ENCODE measurements at places on chromosomes 3 and 15.

DNA sequence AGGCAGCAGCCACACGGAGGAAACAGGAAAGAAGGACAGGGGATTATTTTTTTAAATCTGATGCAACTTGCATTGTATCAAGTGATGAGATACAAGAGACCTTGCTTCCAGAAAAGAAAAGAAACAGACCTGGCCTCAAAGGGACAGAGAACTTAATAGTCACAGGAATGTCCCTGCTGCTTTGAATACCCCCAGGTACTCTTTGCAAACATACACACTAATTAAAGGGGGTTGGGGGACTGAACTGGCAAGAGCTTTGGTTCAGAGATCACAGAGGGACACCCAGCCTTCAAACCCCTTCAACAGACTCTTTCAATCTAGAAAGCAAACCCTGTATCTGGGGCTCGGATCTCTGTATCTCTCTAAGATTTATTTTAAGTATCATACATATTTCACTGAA, 18.0 kb downstream of the TNIK start:
- DNase-seq: no peak

DNA sequence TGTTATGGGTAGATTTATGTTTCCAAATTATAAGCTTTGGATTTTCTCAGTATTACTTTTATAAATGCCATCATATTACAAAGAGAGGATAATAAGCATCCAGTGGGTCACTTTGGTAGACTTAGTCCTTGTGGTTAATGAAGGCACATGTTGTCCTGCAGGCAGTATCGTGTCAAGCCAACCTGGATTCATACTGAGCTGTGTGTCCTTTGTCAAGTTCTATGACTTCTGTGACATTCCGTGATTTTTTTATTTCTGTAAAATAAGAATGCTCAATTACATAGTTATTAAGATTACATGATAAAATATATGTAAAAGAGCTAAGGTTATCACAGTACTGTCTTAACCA, 257.7 kb downstream of the RBMS3 start:
- no peak for DNase-seq

DNA sequence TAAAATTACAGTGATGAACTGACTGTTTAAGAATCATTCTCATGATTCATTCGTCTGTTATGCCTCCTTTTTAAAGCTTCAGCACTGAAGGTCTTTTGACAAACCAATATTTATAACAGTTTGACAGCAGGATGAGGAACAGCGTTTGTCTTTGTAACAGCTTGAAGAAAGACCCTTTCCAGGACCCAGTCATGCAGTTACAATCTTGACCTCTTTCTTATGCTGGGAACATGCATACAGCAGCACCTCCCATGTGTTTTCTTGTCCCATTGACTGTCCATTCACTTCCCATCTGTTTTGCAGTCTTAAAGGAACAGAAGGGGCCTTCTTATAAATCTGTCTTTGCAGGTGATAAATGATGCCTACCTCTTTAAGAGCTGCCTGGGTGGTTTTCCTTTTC, 87.2 kb downstream of the OPA1 start:
- DNase-seq: no peak

- DNase-seq: no peak
Observed at GRCh38 chr3:31620656-31621055, 87.9 kb downstream of the STT3B start.

GRCh38 chr3:37456270-37456708, 281.9 kb upstream of the LRRFIP2 start:
- DNase-seq: no peak

GRCh38 chr3:151351219-151351618, 21.9 kb upstream of the P2RY13 start:
- DNase-seq: no peak

- no peak for DNase-seq
Observed at GRCh38 chr3:158220575-158220974, 110.7 kb downstream of the RSRC1 start.

DNA sequence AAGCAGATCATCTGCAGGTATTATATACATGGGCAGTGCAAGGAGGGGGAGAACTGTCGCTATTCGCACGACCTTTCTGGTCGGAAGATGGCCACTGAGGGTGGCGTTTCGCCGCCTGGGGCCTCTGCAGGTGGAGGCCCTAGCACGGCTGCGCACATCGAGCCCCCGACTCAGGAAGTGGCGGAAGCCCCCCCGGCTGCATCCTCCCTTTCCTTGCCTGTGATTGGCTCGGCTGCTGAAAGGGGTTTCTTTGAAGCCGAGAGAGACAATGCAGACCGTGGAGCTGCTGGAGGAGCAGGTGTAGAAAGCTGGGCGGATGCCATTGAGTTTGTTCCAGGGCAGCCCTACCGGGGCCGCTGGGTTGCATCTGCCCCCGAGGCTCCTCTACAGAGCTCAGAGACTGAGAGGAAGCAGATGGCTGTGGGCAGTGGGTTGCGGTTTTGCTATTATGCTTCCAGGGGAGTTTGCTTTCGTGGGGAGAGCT, 639 bp downstream of the MKRN3 start:
- peak; percentile 19 for DNase-seq

DNA sequence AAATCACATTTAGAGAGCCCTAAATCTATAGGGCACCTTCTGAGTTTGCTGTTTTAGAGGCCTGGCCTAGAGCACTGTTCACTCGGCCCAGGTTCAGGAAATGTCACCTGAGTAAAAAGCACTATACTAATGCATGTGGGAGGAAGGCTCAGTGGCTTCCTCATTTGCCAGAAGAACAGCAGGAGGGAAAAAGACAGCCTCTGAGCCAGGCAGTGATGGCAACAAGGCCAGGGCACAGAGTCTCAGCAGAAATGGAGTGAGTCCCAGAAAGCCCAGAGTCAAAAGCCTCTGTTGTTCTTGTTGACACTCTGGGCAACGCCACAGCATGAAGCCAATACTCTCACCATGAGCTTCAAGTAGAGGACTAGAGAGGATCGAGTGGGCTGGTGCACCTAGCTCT, 25.9 kb downstream of the LTF start:
- DNase-seq: no peak

DNA sequence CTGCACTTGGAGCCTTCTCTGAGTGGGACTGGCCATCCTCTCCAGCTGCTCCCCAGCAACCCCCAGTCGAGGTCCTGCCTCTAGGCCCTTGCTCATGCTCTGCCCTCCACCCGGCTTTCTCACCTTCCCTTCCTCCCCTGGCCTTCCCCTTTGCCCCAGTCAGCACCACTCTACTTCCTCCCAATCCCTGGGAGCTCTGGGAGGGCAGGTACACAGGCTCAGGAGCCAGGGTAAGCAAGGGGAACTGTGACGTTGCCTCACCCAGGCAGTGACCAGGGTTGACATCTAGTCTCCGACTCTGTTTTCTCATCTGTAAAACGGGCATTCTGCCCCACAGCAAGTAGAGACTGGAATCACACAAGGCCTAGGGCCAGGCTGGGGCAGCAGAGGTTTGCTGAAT, 66.6 kb upstream of the TMEM115 start:
- no peak for DNase-seq

- no peak for DNase-seq
Observed at GRCh38 chr3:108345492-108346205, 49.3 kb downstream of the HHLA2 start.

DNA sequence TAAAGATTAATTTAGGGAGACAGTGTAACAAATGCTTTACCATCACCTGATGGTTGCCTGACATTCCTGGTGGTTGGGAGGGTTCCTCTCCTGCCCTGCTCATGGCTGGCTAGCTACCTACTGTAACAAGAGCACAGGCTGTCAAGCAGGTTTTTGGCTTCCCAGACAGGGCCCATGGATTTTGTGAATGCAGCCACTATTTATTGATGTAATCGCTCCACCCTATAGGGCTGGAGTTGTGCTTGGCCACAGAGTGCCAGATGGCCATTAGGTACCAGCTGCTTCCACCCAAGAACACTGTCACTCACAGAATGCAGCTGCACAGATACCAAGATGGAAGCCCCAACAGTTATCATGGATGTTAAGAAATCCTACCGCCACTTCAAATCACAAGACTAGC, 31.0 kb upstream of the KLHL25 start:
- DNase-seq: no peak

- no peak for DNase-seq
Observed at GRCh38 chr3:159770998-159771397, 217.6 kb upstream of the IL12A start.

- DNase-seq: no peak
Observed at GRCh38 chr3:183984127-183984740, 33.5 kb downstream of the ABCC5 start.

DNA sequence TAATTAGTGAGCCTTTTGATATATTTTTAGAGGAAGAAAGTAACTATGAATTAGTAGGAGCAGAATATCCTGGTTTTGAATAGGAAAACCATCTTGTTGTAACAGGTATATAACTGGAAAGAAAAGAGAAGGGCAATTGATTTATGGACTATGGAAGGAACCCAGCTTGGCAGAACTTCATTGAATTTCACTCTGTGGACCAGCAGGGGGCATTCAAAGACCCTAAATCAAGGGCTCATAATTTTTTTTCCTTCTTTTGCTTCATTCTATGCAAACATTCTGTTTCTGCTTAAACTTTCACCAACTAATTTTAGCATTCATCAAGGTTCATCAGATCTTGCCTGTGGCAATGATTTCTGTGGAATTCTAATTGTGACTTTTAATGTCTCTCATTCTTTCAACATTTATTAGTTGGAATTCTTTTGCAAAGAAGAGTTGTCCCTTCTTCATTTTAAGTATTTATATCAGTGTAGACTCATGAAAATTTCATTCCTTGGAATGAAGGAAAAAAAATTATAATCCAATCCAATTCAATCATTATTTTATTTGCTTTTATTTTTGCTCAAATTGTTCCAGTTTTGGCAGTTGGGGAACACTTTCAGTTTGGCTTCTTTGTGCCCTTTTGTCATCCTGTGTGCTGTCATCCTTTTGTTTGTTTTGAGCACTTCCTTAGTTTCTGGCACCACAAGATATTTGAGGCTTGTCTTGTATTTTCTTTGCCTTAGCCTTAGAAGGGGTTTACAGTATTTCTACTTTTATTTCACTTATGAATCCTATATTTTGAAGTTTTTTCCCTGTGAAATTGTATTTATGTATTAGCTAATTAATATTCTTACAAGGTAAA, 30.4 kb downstream of the NXPE3 start:
- peak; percentile 18 for DNase-seq

DNA sequence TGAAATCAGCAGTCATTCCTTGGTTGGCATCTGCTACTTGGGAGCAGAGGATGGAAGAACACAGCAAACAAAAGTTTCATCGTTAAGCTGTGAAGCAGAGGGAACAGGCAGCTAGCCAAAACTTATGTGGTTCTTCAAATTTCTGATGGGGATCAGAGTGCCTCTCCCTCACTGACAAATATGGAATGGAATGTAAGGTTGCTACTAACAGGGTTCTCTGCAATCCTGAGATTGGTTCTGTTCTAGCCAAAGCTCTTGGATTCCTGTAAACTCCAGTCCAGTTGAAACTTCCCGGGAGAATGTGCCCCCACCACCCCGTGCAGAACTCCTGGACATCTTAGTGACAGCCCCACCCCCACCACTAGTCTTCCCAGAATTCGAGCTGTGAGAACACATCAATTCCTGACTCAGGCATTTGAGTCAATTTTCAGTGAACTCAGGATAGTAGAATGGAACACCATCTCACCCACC, 55.9 kb upstream of the PHLDB2 start:
- no peak for DNase-seq

GRCh38 chr15:96720251-96720650, 389.8 kb downstream of the NR2F2 start:
- DNase-seq: no peak

GRCh38 chr15:46251903-46252302, 617.1 kb downstream of the SQOR start:
- DNase-seq: no peak

DNA sequence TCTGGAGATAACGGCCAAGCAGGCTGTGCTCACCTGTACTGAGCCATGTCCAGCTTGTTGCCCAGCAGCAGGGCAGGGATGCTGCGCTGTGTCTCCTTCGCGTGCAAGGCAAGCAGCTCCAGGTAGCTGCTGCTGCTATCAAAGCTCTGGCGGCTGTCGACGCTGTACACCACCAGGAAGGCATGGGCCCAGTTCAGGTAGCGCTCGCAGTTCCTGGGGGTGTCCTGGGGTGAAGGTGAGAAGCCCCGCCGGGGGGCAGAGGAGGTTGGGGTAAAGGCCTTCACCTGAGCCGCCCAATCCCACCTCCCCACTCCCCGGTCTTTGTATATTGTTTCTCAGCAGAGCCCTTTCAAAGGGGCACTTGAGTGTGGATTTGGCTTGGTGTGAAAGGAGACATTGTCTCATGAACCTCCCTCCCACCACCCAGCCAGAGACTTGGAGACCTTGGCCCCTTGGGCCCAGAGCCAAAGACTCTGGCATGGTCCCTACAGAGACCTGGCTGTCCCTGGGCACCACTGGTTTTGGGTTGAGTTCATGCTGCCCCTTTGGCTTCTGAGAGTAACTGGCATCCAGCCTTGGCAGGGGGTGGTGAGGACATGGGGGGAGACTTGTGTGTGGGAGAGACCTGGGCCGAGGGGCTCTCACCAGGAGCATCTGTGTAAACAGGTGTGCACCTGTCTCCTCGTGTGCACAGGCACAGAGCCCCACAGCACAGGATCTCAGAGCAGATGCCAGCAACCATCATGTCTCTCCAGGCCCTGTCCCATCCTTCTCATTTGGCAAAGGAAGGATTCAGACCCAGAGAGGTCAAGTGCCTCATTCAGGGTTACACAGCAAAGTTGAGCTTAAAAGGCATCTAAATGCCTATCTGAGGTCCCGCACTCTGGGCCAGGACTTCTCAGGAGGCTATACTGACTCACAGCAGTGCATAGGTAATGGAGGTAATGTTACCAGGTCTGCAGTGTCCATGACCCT, 9.1 kb downstream of the RASL12 start:
- DNase-seq: no peak

DNA sequence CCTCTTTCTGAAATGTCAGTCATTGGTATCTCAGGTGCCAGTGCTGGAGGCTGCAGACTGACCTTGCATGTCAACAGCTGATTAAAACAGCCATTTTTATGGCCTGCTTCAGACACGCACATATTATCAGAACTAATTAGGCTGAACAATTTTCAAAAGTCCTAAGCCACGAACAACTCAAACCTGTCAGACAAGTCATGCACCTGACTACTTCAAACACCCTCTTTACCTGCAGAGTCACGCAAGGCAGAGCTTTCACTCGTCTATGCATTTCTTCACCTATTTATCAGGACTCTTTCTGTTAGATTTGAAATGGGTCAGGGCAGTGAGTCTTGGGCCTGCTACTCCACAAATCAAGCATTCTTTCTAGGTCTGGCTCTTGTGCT, 26.7 kb downstream of the CLK3 start:
- DNase-seq: no peak

DNA sequence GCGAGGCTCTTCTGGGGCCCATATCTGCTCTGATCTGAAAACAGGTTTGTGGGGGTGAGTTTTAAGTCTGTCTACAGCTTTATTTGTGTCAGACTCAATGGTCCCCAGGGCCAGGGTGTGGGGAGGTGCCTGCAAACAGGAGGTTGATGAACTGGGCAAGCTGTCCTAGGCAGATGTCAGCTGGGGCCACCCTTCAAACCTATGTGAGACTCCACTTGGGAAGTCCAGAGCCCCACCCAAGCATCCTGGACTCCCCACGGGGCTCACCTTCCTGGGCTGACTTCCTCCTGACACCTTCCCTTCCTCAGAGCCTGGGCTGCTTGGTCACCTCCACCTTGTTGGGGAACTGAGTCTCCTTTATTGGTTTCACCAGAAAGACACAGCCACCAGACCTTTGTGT, 8.6 kb upstream of the LYSMD4 start:
- DNase-seq: no peak

GRCh38 chr15:56460071-56460470, 4.9 kb downstream of the MNS1 start:
- DNase-seq: no peak

All from T-helper 17 cell (primary cell).